NCI-H1105 (cell line): ENCODE measurements at places on chromosomes 7 and 10.

GRCh38 chr10:82874671-82875070, 999.7 kb downstream of the NRG3 start:
- DNase-seq, result no peak

DNA sequence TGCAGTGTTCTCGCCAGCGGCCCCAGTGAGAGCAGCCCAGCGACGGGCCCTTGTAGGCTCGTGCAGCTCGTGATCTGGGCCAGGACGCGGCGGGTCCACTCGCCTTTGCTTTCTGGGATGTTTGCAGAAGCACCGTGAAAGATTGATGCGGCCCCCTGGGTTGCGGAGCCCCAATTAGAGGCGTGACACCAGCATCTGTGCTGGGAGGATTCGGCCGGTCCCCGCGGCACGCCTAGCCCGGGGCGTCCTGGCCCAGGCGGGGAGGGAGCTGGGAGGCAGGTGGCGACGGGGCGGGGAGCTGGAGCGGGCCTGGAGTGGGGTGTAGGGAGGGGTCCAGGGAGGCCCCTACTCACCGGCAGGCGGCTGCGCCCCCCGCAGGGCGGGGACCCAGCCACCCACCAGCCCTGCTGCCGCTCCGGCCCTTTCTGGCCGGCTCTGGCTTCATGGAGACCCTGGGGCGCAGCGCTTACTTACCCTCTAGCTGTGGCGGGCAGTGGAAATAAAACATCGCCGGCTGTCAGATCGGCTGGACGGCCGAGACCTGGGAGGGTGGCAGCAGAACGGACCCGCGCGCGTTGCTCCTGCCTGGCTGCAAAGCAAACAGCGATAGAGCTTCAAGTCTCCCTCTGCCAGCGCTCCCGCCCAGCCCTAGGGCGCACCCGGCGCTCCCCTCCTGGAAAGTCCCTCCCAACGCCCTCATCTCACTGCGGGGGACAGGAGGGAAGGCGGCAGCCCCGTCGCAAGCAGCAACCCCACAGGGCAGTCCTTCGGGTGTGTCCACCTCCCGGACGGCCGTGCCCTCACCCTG, 752 bp downstream of the DRGX start:
- no peak for DNase-seq

DNA sequence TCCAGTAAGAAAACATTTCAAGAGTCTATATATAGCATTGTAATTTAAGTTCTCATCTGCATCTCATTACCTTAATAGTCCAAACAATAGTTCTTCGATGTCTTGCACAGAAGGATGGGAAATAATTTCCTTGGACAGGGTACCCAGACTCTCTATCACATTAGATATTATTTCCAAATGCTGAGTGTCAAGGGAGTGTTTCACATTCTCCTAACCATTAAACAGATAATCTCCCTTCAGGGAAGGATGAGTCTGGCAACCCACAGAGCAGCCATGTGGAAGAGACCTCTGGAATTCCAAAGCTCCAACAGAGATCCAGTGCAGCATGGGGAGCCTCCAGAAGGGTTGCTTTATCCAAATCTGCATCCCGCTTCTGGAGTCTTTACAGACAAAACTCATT, 89.6 kb downstream of the FZD1 start:
- DNase-seq, result no peak

DNA sequence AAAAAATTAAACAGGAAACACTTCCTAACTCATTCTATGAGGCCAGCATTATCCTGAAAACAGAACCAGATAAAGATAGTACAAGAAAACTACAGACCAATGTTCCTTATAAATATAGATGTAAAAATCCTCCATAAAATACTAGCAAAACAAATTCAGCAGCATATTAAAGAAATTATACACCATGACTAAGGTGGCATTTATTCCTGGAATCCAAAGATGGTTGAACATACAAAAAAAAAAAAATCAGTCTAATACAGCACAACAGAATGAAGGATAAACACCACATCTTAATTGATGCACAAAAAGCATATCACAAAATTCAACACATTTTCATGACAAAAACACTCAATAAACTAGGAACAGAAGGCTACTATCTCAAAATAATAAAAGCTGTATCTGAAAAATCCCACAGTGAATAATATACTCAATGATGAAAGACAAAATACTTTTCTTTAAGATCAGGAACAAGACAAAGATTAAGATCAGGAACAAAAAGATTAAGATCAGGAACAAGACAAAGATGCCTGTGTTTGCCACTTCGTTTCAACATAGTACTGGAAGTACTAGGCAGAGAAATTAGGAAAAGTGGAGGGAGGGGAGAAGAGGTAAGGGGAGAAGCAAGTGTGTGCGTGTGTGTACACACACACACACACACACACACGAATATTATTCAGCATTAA, 95.6 kb downstream of the SNX13 start:
- no peak for DNase-seq

DNA sequence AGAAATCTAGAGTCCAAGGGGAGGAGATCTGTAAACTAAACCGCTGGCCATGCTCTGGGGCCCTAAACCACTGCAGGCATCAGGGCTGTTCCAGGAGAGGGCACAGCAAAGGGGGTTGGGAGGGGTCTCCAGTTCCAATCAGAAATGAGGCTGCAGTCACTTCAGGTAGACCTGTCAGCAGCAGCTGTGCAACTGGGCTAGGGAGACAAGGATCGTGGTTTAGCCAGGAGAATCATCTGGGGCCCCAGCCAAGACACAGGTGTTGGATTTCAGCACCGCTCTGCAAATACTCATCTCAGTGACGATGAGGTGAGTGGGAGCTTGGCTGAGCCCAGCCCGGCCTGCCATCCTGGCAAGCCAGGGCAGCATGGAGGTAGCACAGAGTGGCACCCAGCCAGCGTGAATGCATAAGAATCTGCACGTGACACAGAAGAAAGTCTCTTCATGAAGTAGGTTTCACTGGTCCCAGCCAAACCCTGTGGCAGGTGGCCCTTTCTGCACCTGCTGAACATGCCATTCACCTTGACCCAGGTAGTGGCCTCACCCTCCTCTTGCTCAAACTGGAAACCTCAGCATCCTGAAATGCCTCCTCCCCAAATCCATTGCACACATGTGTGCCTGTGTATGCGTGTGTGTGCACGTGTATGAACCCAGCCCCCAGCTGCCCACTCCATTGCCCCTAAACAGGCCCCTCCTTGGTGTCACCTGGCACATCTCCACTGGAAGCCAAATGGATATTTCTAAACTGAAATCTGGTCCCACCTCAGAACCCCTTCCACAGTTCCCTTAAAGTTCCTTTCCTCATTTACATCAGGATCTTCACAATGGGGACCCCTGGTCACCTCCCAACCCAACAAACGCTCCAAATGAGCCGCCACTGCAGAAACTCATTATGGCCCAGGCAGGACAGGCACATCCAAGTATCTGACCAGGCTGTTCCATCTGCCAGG, 9.6 kb downstream of the GPRIN2 start:
- DNase-seq, result no peak

GRCh38 chr10:30819341-30820181, 190.0 kb upstream of the LYZL2 start:
- DNase-seq, result no peak

- DNase-seq, result no peak
These were observed 53.8 kb downstream of the INPP5A start for GRCh38 chr10:132591166-132591971.
